ENCODE measurements at places on chromosomes 6 and 20. TPM values are rescaled to one million over a fixed set of nuclear protein-coding genes. Genes with fewer than 3 reads are reported as not detected.

Gene MUCL3
- total RNA-seq, result 0.49 TPM

- H3K27me3 ChIP-seq, result no peaks in the 10 kb centered on the region
- H3K36me3 ChIP-seq, result no peaks in the 10 kb centered on the region
- no peak overlapping the region for H3K27ac ChIP-seq
- no peak overlapping the region for H3K4me3 ChIP-seq
- no peak for DNase-seq
Measured at GRCh38 chr6:163525926-163526325, 111.4 kb downstream of the QKI start.

Gene FAM209B
- not detected for total RNA-seq

DNA sequence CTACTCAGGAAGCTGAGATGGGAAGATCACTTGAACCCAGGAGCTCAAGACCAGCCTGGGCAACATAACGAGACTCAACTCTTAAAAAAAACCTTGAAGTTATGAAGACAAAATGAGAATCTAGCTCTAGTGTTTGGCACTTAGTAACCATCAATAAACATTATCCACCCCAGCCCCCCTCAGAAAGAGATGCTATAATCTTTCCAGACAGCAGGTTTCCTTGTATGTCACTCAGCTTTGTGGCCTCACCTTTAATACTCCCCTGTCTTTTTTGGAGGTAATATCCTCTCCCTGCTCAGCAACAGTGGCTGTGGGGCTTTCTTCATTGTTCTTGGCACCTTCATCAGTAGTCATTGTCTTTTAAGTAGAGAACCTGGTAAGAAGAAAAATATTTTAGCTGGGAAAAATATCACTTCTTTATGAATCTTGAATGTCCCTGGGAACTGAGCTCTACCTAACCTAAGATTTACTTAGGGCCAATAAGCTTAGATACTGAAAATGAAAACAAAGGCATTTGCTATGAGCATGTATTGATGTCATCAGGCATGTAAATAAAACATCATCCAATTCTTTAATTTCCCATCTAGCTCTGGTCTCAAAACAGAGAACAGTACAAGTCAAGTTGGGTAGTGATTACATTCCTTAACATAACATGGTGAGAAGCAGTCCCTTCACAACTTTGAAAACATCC, 46.1 kb downstream of the FKBP5 start:
- H3K4me3 ChIP-seq, result no peak overlapping the region
- no peak overlapping the region for H3K27ac ChIP-seq
- H3K27me3 ChIP-seq, result no peaks in the 10 kb centered on the region
- no peaks in the 10 kb centered on the region for H3K36me3 ChIP-seq
- H3K4me1 ChIP-seq, result peaks cover 38% of the 10 kb centered on the region

- H3K27ac ChIP-seq, result no peak overlapping the region
- no peak overlapping the region for H3K4me3 ChIP-seq
- no peaks in the 10 kb centered on the region for H3K36me3 ChIP-seq
- no peaks in the 10 kb centered on the region for H3K27me3 ChIP-seq
- H3K4me1 ChIP-seq, result no peaks in the 10 kb centered on the region
Measured at GRCh38 chr6:22699151-22699550, 129.8 kb downstream of the HDGFL1 start.
